Fibroblast of skin of scalp (primary cell): ENCODE measurements at places on chromosomes 3 and 15.
A peak's percentile ranks its signal among the peaks of the same experiment; 100 is the strongest.

- DNase-seq: no peak
Observed at GRCh38 chr3:26631390-26631738, 8.8 kb downstream of the LRRC3B start.

- DNase-seq: no peak
Observed at GRCh38 chr3:88528494-88528893, 378.7 kb downstream of the C3orf38 start.

- peak; percentile 19 for DNase-seq
Observed at GRCh38 chr3:58333206-58334012, 717 bp downstream of the PXK start.

GRCh38 chr3:113454630-113455029 lies 13.3 kb upstream of the CFAP44 start:
- no peak for DNase-seq

- no peak for DNase-seq
Observed at GRCh38 chr3:67288466-67289106, 290.5 kb downstream of the KBTBD8 start.

- DNase-seq: no peak
Observed at GRCh38 chr15:61032600-61033286, 196.4 kb downstream of the RORA start.

DNA sequence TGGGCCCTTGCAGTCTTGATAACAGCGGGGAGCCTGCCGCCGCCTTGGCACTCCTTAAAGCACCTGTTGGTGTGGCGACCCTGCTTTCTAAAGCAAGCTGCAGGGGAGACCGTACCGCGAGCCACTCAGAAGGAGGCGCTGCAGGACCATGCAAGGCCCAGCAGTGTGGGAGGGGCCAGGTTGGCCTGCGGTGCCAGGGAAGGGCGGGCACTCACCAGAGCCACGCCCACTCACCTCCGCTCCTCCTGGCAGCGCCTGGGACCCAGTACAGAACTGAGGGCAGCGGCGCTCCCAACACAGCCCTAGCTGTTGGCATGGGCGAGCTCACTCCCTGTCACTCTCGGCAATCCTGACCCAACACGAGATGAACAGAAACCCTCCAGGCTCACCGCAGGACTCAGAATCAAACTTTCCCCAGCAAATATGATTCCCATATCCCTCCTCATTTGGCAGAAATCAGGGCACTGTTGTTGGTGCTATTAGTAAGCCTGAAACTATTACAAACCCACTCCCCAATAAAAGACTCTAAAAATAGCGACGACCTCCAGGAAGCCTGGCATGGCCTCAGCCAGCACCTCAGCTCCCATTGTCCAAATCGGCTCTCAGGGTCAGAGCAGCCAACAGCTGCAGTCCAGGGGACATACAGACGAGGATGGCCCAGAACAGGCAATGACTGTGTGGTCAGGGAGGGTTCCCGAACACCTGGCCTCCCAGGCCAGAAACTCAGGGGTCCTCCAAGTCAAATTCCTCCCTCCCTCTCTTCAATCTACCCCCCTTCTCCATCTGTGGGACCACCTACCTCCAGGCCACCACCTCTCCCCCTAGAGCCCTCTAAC lies 77.2 kb downstream of the TBC1D2B start:
- peak; percentile 52 for DNase-seq

DNA sequence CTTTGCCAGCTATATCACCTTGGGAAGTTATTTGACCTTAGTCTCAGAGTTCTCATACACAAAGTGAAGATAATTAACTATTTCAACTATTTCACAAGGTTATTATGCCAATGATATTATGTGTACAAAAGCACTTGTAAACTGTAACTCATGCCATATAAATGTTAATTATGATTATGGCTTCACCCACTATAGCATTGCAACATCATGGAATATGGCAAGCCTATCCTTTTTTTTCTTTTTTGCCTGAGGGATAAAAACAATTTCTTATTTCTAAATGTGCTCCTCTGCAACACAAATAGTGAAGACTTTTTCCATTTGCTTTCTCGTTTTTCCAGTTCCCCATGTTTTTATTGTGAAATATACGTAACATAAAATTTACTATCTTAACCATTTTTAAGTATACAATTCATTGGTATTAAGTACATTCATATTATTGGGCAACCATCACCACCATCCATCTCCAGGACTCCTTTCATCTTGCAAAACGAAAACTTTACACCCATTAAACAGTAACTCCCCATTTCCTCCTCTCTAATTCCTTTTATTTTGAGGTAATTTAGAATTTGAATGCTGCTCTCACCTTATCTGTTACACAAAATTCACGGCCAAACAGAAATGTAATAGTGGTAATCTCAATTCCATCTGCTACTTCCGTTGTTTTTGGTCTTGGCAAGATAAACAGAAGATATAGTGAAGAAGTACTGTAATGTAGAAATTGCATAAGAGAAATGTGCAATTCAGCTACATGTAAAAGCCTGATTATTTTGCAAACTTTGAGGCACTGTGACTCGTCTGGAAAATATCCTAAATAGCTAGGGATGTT lies 46.3 kb downstream of the NANOGP8 start:
- peak; percentile 68 for DNase-seq

GRCh38 chr3:124837065-124837464 lies 50.1 kb downstream of the ITGB5 start:
- DNase-seq: no peak

DNA sequence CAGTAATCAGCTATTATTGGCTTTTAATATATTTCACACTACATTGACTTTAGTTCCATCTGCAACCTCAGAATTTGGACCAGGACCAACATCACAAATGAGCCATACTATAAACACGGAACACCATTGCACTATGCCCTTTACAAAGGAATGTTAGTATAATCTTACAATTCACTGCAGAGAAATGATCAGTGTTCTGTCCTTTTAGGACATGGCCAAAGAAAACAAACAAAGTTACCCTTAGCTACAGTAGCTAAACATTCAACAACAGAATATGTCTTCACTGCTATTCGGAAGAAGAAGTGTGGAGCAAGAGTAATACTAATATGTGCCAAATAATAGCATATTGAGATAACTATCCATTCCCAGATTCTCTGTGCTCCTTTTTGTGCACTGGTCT lies 90.4 kb downstream of the NAALADL2 start:
- peak; percentile 90 for DNase-seq

- DNase-seq: no peak
Observed at GRCh38 chr3:100695696-100696095, 13.6 kb upstream of the TFG start.

- no peak for DNase-seq
Observed at GRCh38 chr15:20645956-20646355, 104.4 kb upstream of the GOLGA6L6 start.

- DNase-seq: peak; percentile 23
Observed at GRCh38 chr3:65245133-65246063, 557.6 kb upstream of the ADAMTS9 start.

DNA sequence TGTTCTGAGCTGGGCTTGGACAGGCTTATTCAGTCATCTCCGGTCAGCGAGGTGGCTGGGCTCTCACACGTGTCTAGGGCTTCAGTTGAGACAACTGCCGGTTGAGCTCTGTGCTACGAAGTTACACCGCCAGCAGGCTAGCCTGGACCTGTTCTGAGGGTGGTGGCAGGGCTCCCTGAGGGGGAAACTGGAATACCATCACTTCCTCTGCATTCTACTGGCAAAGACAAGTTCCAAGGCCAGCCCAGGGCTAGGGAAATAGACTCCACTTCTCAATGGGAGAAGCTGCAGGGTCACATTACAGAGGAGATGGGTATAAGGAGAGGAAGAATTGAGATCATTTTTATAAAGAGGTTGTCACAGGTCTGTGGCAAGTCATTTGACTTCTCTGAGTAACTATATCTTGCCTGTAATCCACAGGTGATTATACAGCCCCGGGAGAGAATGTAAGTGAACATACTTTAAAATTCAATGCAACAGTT lies 106.8 kb upstream of the IL12A start:
- no peak for DNase-seq

- peak; percentile 59 for DNase-seq
Observed at GRCh38 chr3:150763841-150764483, 993 bp upstream of the SIAH2 start.

GRCh38 chr3:184663756-184664155 lies 48.1 kb downstream of the MAGEF1 start:
- DNase-seq: peak; percentile 82

GRCh38 chr3:71219744-71220638 lies 363.5 kb downstream of the FOXP1 start:
- DNase-seq: no peak

- no peak for DNase-seq
Observed at GRCh38 chr3:100756441-100756840, 47.1 kb downstream of the TFG start.

DNA sequence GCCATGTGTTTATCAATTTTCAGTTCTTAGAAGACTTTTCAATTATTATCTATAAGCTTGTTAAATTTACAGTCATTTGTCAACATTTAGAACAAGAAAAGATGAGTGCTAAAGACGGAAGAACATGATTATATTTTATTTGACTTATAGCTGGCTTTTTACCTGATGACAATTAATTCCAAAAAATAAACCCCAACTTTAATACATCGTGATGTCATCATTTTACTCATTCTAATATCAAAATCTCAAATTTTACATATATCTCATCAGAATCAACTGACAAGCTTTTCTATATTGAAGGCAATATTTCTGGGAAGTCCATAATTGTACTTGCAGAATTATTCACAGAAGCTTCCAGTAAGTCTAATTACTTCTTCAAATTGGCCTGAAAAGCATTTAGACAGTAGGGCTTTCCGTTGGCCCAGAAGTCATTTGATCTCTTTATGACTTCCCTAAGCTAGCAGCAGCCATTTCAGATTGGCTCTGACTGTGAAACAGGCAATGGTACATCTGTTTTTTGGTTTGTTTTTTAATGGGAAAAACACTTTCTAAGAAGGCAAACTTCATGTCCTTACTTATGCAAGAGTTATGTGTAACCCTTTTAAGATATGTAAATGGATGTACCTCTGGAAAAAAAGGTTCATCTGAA lies 234.7 kb upstream of the PLSCR5 start:
- DNase-seq: no peak

GRCh38 chr3:9316881-9317361 lies 45.9 kb upstream of the THUMPD3 start:
- peak; percentile 52 for DNase-seq

GRCh38 chr3:111303760-111304159 lies 232.1 kb downstream of the NECTIN3 start:
- DNase-seq: peak; percentile 65

GRCh38 chr3:192819001-192819569 lies 91.7 kb upstream of the FGF12 start:
- peak; percentile 69 for DNase-seq

DNA sequence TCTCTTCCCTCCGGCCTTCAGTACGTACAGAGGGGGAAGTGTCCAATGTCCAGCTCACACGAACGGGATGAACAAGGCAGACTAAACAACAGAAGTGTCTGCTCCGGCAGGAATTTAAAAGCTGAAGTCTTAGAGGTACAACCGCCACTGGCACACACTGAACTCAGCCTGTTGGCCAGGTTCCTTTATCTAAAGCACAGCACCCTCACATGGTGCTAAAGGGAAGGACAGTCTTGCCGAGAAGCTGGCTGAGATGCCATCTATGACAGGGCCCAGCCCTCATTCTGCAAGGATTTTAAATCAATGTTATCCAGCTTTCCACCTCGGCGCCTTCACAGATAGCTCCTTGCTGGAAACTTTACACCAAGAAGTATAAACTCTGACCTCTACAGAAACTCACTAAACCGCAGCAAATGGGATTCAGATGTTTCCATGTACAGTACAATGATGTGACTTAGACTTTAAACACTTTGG lies 2.8 kb downstream of the ADAMTS17 start:
- peak; percentile 44 for DNase-seq

DNA sequence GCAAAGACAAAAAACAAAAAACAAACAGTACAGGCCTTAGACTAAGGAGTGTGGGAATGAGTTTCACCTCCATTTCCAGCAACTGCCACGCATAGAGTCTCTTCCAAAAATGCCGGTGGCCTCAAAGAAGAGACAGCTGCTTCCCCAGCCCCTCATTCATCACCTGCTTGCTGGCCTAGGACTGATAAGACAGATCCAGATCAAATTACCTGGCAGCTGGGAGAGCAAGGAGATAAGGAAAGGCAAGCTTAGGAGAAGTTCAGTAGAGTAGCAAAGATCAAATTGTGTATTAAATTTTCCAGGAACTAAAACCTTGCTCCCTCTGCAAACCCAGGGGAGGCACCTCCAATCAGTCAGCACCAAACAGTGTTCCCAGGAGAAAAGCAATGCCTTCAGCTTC lies 325.8 kb upstream of the CTNNB1 start:
- DNase-seq: no peak

GRCh38 chr3:27354588-27355203 lies 14.5 kb downstream of the NEK10 start:
- no peak for DNase-seq

DNA sequence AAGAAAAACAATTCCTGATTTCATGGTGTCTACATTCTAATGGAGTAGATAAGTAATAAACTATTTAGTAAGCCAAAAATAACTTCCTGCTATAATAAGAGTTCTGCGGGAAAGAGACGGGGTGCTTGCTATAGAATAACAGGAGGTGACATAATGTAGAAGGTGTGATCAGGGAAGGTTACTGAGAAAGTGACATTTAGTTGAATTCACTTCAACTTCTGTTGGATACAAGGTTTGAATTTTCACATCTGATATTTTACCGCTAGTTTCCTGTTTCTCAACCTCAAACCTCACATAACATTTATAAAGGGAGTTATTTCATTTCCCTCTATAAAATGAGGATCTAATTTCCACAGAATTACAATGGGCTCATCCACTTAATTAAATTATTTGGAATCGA lies 102.3 kb upstream of the GBE1 start:
- DNase-seq: no peak

- peak; percentile 33 for DNase-seq
Observed at GRCh38 chr3:33915796-33916546, 117.5 kb downstream of the PDCD6IP start.

DNA sequence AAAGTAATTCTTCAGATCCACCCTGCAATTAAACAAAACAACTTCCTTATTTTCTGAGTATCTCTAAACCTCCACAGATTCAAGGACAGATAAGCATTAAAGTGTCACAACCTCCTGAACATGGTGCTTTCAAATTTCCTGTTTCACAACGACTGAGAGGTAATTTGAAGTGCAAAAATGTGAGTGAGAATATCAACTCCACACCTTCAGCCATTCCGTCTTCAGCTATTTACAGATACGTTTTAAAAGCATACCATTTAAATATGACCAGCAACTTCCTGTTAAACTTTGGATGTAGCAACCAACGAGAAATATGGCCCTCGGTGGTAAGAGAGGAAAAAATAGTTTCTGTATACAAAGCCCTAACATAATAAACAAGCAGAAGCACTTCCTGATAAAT lies 32.1 kb upstream of the PCSK6 start:
- no peak for DNase-seq

- DNase-seq: peak; percentile 85
Observed at GRCh38 chr3:14216257-14217048, 37.8 kb downstream of the LSM3 start.

GRCh38 chr3:147509448-147509847 lies 100.3 kb downstream of the ZIC1 start:
- no peak for DNase-seq
